Hematopoietic multipotent progenitor cell treated with erythropoietin and hydrocortisone succinate and interleukin-3 and kit ligand, for 4 days (in vitro differentiated cells): ENCODE measurements at places on chromosomes 12 and 14.

DNA sequence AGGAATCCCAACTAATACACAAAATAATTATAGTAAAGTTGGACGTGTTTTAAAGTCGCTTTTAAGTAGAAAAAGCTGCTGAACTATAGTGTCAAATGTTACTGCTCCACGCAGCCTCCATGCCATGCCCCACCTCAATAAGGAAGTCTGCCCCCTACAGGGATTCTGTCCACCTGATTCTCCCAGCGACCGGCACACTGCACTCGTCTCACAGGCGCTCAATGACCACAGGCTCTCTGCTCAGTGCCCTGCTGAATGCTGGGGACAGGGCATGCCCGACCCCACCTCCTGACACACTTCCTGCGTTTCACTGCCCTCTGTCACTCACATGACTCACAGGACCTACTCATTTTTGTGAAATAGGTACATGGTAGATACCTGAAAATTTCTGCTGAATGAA is 48.9 kb downstream of the BDKRB1 start:
- peak; percentile 15 for DNase-seq

GRCh38 chr12:42017051-42017450 is 127.6 kb downstream of the GXYLT1 start:
- DNase-seq, result peak; percentile 17

GRCh38 chr14:80275208-80275850 is 64.0 kb upstream of the DIO2 start:
- no peak for DNase-seq

DNA sequence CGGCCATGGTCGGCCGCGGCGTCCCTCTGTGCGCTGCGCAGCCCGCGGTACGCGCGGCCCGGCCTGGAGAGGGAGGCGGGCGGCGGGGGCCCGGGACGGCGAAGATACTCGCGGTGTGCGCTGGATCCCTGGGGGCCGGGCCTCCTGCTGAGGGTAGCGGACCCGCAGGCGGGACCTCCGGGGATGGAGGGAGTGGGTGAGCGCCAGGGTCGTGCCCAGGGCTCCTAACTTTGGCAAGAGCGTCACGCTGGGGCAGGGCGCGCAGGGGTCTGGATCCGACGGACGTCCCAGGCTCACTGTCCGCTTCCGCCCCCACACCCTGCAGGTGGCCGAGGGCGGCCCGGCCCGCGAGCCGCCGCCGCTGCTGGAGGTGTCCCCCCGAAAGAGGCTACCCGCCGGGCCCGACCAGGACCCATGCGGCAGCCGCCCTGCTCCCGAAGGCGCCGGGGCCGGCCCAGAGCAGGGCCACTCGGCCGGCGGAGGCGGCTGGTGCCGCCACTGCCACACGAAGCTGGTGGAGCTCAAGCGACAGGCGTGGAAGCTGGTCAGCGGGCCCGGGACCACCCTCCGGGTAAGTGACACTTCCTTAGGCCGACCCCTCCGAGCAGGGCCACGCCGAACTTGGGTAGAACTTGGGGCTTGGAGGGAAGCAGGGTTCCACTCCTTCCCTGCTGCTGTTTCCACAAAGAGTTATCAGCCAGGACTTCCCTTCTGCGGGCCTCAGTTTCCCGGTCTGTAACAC is 502 bp downstream of the KIF26A start:
- no peak for DNase-seq

- DNase-seq, result no peak
These were observed 207.2 kb upstream of the TMPO start for GRCh38 chr12:98308141-98308540.

- no peak for DNase-seq
These were observed 80.9 kb downstream of the WSCD2 start for GRCh38 chr12:108210001-108210400.

DNA sequence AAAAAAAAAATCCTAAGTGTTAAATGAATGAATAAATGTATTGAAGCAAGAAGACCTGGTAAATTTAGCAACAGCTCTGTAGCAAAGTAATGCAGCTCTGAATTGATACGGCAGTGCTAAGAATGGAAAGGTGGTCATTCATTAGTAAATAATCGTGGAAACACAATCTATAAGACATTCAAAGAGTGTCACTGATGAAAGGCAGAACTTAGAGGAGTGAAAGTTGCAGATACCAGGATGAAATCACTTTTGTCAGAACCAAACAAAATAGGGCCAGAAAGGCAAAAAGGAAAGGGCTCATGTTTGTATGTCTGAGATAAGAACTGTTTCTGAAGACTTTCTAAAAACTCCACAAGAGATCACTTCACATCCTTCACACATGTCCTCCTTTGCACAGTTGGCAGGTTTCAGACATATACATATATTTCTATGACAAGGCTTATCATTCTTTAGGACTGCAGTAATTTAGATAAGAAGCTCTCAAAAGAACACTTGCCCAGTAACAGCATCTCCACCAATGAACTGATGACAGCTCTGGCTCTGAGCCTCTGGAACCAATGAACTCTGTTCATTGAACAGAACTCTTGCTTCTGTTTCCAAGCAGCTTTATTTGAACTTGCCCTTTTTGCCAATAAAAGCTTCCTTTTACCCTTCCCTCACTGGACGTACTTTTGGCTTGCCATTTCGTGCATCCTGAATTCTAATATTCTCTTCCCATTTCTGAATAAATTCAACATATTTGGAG is 4.2 kb upstream of the LRR1 start:
- DNase-seq, result peak; percentile 97

- peak; percentile 62 for DNase-seq
These were observed at the start of gene PGF for GRCh38 chr14:74955229-74956026. Gene PGF, minus strand, starts transcription at chr14:74955597. Its CDS starts 355 bp downstream, at chr14:74955242.

DNA sequence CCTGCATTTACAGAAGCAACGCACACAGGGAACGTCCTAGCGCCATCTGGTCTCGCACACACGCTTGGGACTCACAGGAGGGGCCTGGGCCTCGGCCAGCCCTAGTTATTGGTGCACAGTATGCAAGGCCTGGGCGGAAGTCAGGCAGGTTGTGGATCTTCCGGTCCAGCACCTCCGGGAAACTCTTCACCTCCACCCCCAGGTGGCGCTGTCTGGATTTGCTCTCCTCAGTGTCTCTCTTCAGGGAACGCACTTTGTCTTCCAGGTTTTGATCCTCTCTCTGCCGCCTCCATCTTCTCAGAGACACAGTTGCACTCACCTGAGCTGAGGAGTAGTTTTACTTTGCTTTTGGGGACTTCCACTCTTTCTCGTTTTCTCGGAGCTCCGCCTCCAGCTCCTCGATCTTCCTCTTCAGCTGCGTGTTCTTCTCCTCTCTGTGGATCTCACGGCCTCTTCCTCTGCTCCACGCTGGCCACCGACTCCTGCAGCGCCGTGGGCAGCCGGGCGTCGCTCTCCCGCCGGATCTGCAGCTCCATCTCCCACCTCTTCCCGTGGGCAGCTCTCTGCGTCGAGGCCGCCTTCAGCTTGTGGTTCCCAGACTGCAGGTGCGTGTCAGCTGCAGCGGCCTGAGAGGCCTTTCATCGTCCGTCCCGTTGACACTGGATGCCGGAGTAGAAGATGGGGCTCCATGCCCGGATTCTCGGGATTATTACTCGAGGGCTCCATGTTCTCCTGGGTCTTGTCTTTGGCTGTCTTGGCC is 933.8 kb downstream of the TMEM121 start:
- DNase-seq, result peak; percentile 51

GRCh38 chr12:68823696-68824095 is 15.7 kb downstream of the MDM2 start:
- no peak for DNase-seq

DNA sequence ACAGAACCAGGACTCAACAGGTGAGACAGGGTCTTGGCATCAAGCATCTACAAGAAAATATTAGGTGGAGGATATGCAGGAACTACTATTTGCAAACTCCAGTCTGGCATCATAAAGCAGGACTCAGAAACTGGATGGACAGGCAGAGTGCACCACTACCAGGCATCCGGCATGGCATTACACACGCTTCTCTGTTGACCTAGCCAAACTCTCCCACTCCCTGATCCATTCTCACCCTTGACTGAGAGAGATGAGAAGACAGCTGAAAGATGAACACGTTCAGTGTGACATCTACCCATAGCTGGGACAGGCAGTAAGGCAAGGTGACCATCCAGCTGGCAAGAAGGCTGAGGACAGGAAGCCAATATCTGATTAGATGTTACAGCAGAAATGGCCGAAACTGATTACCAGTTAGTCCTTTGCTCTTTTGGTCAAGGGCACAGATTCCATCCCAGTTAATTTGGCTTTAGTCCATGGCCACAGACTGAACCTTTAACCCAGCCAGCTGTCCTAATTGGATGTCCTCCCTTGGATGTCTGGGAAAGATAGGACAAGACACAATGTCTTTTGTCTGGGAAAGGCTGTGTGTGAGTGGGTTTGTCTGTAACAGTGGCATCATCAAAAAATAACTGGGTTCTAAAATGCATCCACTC is 71.6 kb downstream of the BBS10 start:
- no peak for DNase-seq

DNA sequence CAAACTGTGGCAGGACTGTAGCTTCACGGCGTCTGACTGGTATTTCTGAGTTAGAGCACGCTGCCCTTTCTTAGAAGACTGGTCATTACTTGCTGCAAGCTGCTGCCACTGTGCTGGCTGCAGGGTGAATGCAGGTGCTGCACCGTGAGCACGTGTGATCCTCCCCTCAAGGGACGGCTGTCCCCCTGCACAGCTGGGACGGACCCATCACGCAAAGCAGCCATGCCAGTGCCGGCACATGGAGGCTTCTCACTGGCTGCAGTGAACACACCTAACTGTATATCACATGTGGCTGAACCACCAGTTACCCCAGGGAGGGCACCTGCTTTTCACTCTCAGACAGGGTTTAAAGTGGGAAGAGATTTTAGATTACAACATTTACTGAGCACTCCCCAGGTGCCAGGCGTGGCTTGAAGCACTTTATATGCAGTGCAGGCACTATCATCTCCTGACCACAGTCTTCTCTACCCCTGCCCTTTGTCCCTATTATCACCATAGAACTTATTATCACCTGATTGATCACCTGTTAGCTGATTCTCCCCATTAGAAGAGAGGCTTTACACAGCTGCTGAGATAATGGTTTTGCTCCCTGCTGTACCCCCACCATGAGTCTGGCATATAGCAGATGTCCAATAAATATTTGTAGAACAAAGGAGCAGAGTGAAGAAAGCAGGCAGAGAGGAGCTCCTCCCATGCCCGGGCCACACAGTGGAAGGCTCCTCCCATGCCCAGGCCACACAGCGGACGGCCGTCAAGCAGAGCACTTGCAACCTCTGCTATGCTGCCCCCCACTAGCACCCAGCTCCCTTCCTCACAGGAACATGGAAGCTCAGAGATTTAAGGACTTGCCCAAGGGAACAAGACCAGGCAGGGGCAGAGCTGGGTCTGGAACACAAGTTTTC is 25.9 kb downstream of the SLC25A47 start:
- DNase-seq, result no peak

GRCh38 chr12:23236811-23237210 is 611.8 kb downstream of the ETNK1 start:
- no peak for DNase-seq

DNA sequence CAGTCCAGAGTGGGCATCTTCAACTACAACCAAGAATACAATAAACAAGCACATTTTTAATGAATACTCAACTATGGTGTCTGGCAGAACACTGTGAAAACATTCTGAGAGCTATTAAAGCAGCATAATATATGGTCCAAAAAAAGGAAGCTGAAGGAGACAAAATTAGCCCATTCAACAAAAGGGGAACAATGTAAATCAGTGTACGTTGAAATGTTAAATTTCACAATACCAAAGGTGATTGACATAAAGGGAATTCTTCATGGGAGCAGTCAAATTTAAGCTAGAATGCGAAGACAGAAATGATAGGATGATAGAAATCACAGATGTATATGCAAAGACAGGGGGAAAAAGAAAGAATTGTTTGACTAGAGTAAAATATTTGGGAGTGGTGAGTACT is 41.3 kb upstream of the SYCP3 start:
- peak; percentile 53 for DNase-seq

GRCh38 chr12:18861287-18861858 is 123.5 kb downstream of the CAPZA3 start:
- peak; percentile 70 for DNase-seq

DNA sequence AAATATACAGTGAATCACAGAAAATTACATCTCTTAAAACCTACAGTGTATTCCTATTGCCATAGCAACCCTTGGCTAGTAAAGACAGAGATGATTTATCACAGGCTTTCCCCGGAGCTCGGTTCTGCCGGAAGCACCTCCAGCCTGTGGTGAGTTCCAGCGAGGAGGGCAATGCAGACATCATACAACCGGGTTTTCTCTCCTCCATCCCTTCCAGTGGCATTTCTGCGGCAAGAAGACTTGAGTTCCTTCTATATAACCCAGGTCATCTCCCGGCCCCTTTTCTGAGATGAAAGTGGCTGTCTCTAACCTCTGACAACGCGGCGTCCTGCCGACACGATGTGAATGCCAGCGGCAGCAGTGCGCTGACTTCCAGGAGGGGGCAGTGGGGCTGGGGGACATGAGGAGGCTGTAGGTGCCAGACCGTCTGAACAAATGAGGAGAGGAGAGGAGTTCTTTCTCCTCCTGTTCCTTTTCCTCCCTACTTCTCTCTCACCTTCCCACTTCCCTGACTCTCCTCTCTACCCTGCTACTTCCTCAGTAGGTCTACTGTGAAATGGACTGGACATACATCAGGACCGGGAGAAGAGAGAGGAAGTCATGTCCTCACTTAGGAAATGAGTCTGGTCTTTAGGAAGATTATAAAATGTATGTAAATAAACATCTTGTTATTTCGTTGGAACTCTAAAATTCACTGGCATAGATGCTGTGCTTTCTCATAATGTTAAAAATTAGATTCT is 68.6 kb upstream of the MAX start:
- DNase-seq, result peak; percentile 77

GRCh38 chr14:85947461-85948139 is 417.7 kb downstream of the FLRT2 start:
- DNase-seq, result no peak

DNA sequence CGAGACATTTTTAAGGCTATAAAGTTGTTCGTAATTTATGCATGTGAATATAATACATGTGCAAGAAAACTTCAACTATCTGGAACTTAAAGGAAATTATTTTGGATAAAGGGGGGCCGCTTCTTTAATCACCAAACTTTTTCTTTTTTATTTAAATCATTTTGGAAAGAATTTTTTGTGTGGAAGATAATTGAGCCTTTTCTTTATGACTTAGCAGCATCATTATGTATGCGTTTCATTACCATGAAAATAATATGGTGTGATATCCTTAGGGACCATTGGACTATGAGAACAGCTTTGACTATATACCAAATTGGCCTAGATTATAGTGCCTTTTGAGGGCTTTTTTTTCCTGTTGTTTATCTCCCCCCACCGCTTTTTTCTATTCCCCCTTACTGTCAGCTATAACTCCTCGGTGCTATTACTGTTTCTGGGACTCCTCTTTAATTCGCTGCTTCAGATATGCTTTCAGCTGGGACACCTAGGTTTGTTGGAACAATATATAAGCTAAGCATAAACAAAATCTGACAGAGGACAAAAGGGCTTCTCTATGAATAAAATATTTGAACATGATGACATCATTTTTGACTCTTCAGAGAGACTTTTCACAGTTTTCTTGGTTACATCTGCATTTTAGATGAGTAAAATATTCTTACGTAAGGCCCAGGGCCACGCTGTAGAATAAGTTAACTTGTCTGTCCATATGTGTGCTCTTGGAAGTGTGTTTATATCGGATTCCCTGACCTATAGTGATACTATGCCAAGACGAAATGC is 392.7 kb downstream of the NPAS3 start:
- DNase-seq, result no peak

- no peak for DNase-seq
These were observed 6.5 kb downstream of the PHLDA1 start for GRCh38 chr12:76024942-76025600.

GRCh38 chr12:32066206-32066605 is 40.4 kb upstream of the BICD1 start:
- DNase-seq, result no peak

- no peak for DNase-seq
These were observed 70.8 kb upstream of the LTA4H start for GRCh38 chr12:96106137-96106536.

- peak; percentile 72 for DNase-seq
These were observed 252.6 kb downstream of the FOXN3 start for GRCh38 chr14:89164168-89165073.
